ENCODE measurements at places on chromosomes 7 and 10. TPM values are rescaled to one million over a fixed set of nuclear protein-coding genes. Genes with fewer than 3 reads are reported as not detected.
A peak's percentile ranks its signal among the peaks of the same experiment; 100 is the strongest.

DNA sequence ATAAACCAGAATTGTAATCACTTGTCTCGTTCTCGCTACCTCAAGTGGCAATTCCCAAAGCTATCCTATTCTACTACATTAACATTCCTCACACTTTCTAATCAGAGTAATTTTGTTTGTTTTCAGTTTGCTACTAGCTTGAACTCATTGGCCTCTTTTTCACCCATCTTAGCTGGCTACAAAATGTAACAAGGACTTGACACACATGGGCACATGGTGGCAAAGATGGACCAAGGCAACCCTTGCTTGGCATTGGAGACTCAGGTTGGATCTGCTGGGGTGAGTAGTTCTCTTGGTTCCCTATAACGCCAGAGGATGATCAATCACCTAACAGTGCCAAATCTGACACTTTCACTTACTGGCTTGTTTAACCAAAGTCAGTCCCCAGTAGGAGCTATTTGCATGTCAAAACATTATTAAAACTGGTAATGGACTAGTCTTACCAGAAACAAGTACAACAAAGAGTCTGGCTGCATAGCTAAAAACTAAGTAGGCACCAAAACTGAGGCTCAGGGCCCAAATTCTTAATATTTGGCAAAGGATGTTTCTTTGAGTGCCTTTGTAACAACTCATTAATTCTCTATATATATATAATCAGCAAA is 1.9 kb downstream of the USP6NL start:
- no peak for DNase-seq

DNA sequence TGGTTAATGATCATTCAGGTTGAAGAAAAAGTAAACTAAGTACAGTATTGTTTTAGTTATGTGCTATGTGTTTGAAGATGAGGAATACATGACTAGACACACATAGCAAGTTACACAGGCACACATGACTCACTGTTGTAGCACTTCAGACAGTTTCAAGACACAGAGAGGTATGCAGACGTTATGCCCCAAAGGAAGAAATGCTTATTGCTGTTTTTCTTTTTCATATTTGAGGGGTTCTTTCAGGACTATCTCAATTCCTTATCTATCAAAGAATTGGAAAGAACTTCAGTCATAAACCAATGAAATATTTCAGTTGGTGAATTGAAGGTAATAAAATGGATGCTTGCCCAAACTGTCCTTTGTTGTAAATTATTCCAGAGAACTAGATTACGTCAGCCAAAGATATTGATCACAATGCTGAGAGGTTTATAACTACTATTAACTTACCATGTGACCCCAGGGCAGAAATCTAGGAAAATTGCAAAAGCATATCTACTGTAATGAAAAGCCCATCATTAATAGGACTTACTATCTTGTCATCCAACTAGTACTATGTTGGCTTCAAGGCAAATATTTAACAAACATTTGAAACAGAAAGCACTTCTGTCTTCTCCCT is 61.2 kb upstream of the CAPZA2 start:
- no peak for DNase-seq

GRCh38 chr7:71362240-71362639 is 230.3 kb downstream of the GALNT17 start:
- no peak for DNase-seq

The LRIT1 gene
- total RNA-seq = not detected

The PAPSS2 gene
- 57.2 TPM for total RNA-seq

The RSU1 gene
- total RNA-seq = 114 TPM

- DNase-seq = no peak
Observed at GRCh38 chr7:81383846-81384245, 386.0 kb downstream of the HGF start.

The CALHM1 gene
- not detected for total RNA-seq

The FZD8 gene
- total RNA-seq = 28.6 TPM

GRCh38 chr10:52390388-52390787 is 76.3 kb downstream of the DKK1 start:
- DNase-seq = no peak

DNA sequence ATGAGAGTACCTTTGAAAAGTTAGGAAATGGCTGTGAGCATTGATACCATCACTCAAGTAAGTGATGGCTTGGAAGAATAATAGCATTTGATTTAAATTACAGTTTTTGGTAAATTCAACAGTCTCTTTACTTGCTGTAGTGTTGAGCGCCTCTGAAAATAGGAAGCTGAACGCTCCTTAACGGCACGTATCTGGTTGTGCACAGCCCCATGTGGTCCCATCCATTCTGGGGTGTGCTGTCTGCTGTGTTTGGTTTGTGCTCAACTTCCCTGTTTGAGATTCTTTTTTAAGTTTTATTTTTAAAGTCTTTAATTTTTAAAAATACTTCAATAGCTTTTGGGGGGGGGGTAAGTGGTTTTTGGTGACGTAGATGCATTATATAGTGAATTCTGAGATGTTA is 51.5 kb downstream of the DNAJB6 start:
- no peak for DNase-seq

- peak; percentile 92 for DNase-seq
Observed at GRCh38 chr10:132591166-132591971, 53.8 kb downstream of the INPP5A start.

The CPVL gene
- total RNA-seq = 20.6 TPM

DNA sequence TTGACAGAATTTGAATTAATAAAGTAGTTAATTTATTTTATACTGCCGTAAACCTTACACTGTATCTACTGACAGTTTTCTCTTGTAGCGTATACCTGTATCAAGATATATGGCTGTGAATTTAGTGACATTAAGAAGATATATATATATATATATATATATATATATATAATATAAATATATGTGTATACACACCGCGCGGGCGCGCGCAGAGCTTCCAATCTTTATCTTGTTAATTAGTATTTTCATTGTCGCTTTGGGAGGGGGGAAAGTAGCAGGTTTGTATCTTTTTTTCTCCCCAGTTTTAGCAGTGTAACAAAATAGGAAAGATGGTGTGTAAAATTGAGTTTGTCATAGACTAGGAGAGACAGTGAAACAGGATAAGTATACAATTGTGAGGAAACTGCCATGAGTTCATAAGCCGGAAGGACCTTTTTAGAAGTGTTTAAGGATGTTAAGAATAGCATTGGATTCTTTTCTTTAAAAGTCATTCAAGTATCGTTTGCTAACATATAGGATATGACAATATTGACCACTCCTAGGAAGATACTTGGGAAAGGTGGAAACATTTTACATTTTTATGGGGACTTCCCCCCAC is 2.0 kb downstream of the PLEKHA1 start:
- no peak for DNase-seq

The IMPDH1 gene
- 41.5 TPM for total RNA-seq

DNA sequence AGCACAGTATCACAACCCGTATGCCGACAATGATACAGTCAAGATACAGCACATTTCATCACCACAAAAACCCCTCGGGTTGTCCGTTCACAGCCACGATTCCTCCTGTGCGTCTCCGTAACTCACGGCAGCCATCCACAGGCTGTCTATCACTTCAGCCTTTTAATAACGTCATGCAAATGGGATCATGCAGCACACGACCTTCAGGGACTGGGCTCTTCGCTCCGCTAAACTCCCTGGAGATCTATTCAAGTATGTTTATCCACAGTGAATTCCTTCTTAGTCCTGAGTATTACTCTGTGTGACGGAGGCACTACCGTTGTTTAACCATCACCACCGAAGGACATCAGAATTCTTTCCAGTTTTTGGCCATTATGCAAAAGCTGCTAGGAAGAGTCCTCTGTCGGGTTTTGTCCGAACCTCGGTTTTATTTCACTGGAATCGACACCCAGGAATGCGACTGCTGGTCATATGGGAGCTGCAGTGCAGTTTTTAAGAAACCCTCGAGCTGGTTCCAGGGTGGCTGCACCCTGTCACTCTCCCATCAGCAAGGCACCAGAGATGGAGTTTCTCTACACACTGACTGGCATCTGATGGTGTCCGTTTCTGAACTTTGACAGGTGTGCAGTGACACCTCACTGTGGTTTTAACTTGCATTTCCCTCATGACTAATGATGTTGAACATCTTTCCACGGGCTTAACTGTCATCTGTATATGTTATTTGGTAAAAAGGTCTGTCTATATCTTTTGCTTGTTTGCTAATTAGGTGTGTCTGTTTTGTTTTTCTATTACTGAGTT is 193.6 kb downstream of the MAD1L1 start:
- DNase-seq = no peak

- no peak for DNase-seq
Observed at GRCh38 chr10:65350611-65351010, 1575.2 kb upstream of the LRRTM3 start.

DNA sequence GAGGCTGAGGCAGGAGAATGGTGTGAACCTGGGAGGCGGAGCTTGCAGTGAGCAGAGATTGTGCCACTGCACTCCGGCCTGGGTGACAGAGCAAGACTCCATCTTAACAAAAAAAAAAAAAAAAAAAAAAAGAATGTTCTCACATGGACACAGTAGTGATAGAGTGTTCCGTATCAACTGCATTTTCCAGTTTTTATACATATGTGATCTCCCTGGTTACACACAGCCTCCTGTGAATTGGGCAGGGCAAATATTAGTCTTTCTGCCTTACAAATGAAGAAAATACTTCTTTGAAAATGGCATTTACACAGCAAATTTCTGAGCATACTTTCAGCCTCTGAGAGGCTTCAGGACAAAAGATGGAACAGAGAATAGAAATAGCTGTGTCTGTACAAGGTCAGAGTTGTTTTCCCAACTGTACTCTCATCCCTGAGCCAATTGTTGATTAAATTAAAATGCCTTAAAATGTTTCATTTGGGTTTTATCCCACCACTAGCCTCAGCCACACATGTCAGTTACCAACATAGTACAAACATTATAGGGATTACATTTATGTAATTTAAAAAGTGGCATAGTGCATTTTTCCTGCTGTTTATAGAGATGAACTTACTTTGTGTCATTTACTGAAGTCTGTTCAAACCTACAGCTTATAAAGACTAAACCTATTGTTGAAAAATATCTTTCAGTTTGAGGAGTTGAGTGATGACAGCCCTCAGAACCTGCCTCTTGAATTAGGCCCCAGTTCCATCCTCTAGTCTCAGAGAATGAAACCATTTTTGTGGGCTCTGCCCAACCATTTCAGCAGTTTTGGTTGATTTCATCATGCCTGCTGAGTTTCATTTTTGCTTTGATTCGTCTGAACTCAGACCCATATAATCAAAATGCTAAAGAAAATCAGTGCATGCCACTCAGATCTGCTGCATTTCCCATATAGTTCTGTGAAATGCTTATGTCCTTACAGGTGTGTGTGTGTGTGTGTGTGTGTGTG is 609.4 kb upstream of the C7orf33 start:
- DNase-seq = no peak

The SCIN gene
- 4.2 TPM for total RNA-seq

GRCh38 chr7:128937647-128938543 is at the start of gene IRF5:
Gene IRF5, plus strand, starts transcription at chr7:128937927. Its CDS starts 4,155 bp downstream, at chr7:128942082.
- DNase-seq = peak; percentile 85

The KLHL7 gene
- total RNA-seq = 23.0 TPM

GRCh38 chr7:7761340-7761973 is 43.0 kb upstream of the RPA3 start:
- DNase-seq = no peak

- no peak for DNase-seq
Observed at GRCh38 chr7:80659120-80660055, 20.9 kb downstream of the CD36 start.
